ENCODE measurements at places on chromosomes 16 and 17.

GRCh38 chr17:9987779-9988585, 82.9 kb upstream of the RCVRN start:
- DNase-seq: no peak

DNA sequence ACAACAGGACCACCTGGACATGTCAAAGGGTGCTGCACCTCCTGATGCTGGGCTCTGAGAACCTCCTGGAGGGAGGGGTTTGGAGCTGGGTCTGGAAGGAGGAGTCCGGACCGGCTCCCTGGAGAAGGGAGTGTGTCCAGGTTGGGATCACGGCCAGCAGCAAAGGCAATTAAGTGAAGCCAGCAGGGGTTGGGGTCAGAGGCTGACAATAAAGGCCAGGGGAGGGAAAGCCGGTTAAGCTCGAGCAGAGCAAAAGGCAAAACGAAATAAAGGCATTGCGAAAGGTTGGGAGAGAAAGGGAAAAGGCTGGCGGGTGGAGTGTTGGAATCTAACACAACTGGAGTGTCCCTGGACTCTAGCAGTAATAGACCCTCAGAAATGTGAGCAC, 992 bp upstream of the CACNG4 start:
- DNase-seq: no peak

DNA sequence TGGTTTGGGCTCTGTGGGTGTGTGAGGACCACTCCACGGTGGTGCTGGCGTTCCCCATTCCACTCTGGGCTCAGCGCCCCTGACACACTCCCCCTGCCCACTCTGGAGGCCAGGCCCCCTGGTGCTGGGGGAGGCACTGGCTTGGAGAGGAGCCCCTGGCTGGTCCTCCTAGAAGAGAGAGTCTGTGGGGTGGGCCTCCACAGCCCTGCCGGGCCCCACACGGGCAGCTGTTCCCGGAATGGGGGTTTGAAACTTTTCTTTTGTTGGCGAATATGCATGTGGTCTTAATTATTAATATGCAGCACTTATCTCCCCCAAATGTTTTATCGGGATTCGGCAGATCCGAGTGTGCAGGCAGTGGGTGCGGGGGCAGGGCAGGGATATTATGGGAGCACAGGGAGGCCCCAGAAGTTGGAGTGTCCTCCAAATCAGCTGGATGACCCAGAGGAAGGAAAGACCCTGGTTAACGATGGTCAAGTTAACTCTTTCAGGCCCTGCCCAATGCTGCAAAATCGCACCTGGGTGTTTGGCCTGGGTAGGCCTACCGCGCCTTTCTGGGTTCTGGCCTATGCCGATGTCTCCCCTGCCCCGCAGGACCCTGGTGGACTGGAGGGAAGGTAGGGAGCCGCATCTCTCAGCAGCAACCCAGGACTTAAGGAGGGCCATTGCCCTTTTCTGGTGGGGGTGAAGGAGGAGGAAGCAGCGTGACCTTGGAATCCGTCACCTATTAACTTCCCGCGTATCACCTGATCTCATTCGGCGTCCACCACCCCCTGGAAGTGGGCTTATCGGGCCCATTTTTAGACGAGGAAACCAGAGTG, 36.0 kb downstream of the TMEM235 start:
- no peak for DNase-seq

DNA sequence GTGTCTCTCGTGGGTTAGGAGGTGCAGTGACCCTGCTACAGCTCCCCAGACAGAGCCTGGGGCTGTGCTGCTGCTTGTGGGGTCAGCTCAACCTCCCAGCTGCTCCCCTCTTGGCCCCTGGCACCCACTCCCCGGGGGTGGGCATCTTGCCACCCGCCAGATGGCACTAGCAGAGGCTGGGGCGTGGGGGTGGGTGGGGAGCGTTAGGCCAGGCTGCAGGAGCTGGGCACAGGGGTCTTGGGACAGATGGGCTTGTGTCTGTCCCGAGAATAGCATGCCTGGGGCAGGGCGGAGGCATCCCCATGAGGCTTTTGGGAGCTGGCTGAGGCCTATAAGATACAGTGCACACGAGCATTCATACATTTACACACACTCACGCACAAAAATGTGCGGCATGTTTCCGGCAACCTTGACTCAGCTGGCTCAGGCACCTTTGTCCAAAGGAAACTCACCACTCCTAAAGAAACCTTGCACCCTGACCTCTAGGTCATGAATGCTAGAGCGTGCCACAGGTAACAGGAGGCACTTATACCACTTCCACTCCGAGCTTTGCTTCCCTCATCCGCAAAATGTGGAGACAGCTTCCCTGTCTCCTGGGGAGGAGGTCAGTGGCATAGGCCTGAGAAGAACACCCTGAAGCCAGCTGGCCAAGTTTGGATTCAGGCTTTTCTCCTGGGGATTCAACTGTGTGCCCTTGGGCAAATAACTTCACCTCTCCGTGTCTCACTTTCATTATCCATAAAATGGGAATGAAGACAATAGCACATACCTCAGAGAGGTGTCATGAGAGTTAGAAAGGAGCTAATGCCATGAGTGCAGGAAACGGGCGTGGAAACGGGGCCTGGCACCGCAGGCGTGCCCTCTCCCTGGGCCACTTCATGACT, 78.9 kb upstream of the LHX1 start:
- no peak for DNase-seq

DNA sequence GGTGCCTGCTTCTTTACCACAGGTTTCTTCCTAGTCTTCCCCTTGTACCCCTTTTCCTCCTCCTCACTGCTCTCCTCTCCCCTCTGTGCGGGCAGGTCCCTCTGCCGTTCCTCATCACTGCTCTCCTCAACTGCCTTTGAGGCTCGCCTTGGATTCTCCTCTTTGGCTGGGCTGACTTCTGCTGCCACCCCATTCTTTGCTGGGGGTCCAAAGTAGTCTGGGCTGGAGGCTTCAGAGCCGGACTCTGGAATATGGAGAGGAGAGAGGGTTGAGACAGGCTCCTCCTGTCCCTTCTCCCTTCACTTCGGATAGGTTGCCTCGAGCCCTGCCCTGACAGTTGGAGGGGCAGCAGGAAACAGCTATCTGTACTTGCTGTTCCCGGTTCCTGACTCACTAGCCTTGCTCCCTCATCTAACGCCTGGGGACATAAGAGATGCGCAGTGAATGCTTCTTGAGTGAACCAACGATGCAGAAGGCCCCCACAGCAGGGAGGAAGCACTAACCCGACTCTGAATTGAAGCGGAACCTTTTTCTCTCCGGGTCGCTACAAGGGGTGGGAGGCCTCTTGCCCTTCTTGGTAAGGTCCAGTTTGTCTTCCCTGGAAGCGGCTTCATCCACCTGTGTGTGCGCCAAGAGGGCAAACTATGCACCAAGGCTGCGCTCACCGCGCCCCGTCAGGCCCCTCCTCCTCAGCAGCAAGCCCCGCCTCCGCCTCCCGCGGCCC, 655 bp downstream of the HIRIP3 start:
- DNase-seq: no peak

DNA sequence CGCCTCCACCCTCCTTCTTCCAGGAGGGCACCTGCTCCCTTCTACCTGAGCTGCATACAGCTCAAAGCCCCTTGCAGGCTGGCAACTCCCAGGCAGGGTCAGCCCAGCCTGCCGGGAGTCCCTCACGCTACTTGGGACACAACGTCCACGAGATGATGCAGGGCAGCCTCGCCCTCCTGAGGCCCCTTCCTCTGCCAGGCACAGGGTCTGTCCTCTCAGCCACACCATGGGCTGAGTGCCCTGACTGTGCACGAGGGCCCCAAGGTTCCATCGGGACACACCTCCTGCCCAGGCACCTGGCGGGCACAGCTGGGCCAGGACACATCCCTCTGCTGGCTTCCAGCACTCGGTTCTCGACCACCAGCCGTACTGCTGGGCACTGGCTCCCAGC, 30.9 kb upstream of the ZC3H18 start:
- DNase-seq: no peak

GRCh38 chr17:32849879-32850278, 27.0 kb downstream of the MYO1D start:
- no peak for DNase-seq

- DNase-seq: no peak
These were observed 9.8 kb downstream of the GNGT2 start for GRCh38 chr17:49200423-49201083.

DNA sequence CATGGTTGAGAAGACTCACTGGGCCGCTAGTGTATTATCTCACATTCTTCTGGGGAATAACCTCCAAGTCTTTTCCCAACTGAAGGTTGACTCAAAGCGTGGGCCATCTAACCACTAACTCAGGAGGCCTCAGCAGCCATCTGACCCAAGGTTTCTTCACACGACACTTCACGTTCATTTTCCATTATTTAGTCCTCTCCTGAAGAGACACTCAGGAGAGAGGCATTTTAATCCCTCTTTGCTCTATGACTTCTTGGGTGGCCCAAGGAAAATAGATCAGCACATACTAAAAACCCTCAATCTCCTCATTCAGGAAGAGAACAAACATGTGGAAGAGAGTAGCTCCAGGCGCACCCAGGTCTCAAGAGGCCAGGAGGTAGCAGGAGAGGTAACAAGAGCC, 252.8 kb upstream of the FOXF1 start:
- no peak for DNase-seq

DNA sequence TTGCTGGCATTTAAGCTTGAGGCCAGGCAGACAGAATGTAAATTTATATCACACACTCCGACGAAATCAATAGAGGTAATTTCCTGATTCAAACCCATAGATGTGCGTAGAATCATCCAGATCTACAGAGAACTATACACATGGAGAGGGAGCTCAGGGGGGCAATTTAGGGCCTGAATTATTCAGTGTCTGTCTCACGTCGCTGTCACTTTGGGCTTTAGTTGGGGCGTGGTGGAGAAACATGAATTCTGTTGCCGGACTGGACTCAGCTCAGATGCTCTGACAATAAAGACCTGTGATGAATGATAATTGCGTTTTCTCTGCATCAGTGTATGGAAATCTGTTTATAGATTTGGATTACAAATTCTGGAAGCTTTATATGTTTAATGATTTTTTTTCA, 32.5 kb upstream of the HS3ST2 start:
- no peak for DNase-seq

Data from epithelial cell of prostate (primary cell).